ENCODE measurements at places on chromosomes 11 and 22.
A peak's percentile ranks its signal among the peaks of the same experiment; 100 is the strongest.

DNA sequence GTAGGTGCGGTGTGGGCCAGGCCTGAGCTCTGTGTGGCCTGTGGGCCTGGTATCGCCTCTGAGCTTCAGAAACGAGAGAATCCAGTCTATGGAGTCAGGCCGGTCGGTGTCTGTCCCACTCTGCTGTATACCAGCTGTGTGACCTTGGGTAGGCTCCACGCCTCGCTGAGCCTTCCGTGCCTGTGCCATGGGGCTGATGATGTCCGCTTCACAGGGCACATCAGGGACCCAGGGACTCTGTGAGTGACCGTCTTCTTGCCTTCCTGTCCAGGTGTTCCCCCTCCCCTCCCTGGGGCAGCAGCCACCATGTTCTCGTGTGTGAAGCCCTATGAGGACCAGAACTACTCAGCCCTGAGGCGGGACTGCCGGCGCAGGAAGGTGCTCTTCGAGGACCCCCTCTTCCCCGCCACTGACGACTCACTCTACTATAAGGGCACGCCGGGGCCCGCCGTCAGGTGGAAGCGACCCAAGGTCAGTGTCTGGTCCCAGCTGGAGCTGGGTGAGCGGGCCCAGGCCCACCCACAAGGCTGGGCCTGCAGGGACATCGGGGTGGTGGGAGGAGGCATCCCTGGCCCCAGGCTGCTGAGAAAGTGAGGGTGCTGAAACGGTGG lies 17.9 kb downstream of the CAPN5 start:
- no peak for DNase-seq

DNA sequence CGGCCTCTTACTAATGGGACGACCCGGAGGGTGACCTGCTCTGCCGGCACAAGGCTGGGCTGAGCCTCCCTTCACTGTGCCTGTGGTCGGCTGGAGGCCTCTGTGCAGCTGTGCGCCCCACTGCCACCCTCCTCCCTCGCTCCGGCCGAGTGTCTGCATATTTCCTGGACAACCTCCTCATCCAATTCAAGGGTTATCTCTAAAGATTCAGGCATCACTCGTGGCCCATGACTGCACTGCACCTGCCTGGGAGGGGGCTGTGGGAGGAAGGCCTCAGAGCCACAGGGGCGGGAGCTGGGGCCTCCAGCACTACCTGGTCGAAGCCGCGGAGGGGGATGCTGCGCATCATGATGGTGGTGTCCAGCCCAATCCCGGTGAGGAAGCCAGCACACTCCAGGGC lies 43.1 kb upstream of the GNB1L start:
- DNase-seq, result no peak

DNA sequence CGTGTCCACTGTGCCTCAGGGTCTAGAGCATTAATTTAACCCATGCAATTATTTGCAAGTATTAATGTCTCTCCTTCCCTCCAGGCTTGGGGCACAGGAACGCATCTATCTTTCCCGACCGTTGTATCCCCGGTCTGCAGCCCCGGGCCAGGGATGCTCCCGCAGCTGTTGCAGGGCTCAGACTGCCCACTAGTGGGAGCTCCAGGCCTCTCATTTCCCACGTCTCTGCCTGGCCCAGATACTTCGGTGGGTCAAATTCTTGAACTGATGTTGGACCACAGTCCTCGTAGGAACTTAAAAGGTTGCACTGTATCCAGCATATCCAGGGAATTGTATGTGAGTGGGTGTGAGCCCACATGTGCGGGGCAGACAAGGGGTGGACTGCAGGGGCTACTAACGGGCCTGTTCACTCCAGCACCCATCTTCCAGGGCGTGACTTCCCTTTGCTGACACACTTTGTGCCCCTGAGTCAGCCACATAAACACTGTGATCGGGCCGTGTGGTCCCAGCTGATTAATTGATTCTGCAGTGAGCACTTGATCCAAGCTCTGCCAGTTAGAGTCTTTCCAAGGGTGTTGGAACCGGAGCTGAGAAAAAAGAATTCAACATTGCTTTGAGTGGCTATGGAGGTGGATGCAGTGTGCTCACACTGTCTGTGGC lies 451.3 kb downstream of the TBC1D22A start:
- no peak for DNase-seq

DNA sequence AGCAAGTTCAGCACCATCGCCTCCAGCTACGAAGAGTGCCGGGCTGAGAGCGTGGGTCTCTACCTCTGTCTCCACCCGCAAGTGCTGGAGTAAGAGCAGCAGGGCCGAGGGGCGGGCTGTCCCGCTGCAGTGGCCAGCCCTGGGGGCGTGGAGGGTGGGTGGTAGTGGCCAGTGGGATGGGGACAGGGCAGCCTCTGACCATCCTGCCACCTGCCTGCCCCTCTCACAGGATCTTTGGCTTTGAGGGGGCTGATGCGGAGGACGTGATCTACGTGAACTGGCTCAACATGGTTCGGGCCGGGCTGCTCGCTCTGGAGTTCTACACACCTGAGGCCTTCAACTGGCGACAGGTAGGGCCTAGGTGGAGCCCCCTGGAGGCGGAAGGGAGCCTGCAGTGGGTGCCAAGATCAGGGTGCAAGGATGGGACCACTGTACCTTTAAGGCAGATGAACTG lies 15.0 kb upstream of the BBS1 start:
- DNase-seq, result no peak

GRCh38 chr11:131668500-131669400 lies 298.3 kb downstream of the NTM start:
- no peak for DNase-seq

DNA sequence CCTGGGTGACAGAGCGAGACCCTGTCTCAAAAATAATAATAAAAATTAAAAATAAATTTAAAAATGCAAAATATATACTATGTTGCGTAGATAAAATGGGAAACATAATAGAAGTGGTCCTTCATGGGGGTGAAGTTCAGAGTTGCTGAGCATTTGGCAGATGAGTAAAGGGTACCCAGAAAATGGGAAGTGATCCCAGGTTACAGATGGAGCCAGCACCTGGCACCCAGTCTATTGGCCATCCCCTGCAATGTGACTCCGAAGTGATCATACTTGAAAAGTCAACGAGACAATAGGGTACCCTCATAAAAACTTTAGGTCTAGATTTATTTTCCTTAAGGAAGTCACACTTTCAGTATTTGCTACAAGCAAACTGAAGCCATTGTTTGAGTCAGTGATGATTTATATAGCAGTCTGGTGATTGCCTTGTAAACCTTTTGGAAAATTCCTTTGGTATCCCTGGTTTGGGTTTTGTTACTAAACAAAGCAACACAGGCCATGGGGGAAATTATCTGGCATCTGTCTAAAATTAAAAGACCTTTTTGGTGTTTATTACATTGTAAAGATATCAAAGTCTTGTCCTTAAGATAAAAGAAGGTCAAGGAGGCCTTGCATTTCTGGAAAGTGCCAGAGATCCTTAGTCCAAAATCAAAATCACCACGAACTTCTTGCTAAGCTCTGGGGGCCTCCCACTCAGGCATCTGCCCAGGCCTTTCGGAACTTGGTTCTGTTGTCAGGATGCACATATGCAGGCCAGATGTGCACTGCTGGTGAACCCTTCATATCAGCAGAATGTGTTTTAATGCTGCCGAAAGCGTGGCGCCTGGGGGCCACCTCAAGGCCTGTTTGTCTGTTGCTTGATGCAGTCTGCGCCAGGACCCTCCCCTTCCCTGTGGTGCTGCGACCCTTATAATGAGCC lies 4.3 kb downstream of the SMARCB1 start:
- no peak for DNase-seq

DNA sequence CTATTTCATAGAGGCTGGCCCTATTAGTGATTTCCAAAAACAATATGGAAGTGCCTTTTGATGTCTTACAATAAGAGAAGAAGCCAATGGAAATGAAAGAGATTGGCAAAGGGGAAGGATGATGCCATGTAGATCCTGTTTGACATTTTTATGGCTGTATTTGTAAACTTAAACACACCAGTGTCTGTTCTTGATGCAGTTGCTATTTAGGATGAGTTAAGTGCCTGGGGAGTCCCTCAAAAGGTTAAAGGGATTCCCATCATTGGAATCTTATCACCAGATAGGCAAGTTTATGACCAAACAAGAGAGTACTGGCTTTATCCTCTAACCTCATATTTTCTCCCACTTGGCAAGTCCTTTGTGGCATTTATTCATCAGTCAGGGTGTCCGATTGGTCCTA lies 91.4 kb downstream of the CD44 start:
- no peak for DNase-seq

- DNase-seq, result no peak
These were observed 23.3 kb upstream of the PPP6R3 start for GRCh38 chr11:68436985-68437926.

GRCh38 chr22:49426098-49426497 lies 401.6 kb downstream of the BRD1 start:
- no peak for DNase-seq

DNA sequence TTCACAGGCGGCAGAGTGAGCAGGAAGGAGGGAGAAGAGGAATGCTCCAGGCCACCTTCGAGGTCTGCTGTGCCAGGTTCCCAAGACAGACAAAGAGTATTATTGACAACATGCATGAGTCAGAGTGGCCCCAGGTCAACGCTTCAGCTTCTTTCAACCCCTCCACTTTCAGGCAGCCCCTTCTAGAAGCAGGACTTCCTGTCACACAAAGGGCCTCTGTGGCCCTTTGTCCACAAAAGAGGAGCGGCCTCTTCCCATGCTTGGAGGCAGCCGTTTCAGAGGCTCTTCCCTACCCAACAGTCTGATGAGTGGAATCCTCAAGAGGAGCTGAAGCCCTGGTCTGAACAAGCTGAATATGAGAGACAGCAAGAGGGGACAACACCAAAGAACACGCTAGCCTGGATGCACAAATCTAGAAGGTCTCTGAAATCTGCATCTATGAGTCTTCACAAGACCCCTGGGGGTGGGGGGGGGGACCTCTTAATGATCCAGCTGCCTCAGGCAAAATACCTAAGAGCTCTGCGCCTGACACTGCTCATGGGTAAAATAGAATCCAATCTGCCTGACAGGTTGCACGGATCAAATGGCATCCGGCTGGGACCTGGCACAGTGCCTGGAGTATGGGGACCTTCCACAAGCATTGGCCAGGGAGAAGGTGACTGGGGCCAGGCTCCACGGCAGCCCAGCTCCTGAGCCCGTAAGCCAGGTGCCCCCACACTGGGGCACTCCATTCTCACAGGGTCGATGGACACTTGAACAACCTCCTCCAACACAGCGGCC lies 67.5 kb downstream of the PACSIN2 start:
- peak; percentile 6 for DNase-seq

DNA sequence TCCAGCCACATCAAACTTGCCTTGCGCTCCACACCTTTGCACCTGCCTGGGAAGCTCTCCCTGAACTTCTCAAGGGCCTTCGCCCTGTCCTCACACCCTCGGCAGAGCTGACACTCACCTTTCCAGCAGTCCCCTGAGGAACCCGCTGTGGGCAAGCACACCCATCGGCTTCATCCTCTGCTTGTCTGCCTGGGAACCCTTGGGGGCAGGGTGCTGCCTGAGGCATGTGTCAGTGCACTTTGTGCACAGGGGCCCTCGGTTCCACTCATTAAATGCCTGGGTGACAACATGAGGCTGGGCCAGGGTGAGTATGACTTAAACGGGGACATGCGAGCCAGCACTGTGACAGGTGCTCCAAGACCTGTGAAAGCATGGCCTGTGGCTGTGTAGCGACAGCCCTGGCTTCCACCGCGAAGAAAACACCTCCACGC lies 2.6 kb upstream of the LRFN4 start:
- no peak for DNase-seq

DNA sequence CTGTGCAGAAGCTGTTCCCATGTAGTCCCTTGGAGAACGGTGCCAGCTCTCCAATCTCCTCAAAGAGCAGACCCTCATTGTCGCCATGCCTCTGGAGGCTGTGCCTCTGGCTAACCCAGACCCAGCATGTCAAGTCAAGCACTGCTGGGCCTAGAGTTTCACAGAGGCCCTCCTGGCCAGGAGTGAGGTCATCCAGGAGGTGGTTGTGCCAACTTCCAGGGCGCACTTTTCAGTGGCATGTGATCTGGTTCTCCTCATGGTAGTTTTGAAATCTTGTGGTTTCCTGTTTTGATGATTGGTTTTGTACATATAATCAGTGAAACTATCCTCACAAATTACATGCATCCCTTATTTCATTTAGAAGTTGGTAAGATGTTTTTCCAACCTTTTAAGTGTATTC lies 78.9 kb downstream of the PPFIBP2 start:
- DNase-seq, result no peak

DNA sequence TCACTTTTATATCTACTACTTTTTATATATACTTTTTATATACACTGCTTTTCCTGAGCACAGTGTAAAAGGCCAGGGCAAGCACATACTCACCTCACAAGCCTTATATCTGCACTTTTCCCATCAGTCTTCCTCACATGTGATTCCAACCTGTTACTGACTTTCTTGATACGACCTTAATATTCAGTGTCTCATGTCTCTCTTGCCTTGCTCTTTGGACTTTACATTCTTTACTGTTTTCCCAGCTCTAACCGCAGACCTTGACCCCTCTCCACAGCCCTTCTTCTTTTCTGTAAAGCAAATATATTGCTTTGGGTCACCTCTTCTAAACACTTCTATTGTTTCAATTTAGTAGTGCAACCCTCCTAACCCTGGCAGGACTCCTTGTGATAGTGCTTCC lies 353.1 kb upstream of the ANO5 start:
- DNase-seq, result no peak

DNA sequence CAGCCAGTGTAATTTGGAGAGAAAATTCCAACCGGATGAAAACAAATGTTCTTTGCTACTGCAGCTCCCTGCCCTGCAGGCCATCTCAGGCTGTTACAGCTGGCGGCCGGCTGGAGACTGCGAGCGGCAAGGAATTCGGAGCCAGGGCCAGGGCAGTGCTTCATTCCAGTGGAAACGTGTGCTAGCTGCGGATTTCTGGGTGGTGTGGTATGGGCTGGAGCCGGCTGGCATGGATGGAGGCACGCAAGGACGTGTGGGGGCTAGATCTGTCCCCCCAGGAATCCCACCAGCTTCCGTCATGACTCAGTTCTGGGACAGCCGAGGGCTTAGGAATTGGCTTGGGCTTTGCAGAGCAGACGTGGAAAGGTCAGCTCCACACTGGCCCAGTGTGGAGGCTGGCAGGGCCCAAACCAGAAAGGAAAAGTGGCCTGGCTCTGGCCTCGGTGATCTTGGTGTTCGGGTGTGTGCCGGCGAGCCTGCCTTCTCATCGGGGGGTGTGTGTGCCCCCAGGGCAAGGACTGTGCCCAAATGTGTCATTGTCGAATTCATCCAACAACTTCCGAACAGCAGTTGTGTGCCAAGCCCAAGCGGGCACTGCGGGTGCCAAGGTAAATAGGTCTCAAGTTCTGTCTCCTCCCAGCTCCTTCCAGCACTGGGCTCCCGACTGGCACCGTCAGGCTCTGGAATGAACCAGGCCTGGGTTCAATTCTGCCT lies 48.1 kb upstream of the SHISAL1 start:
- DNase-seq, result no peak

DNA sequence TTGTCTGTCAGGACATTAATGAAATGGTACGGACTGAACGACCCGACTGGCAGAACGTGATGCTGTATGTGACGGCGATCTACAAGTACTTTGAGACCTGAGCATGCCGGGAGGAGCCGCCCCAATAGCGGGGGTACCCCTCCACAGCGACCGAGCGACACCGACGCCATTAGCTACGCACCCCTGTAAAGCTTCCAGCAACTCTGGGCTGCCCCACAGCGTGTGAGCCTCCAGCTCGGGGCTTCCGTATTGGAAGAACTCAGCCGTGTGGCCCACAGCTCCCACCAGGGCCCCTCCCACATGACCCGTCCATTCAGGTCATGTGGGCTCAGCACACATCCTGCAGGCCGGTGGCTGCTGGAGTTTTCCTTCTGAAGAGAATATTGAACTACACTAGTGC lies 12.9 kb upstream of the ADORA2A start:
- DNase-seq, result no peak

- no peak for DNase-seq
These were observed 18.6 kb downstream of the ATM start for GRCh38 chr11:108241330-108242037.
